Stimulated activated CD4-positive, alpha-beta T cell treated with anti-CD3 and anti-CD28 coated beads, TNF-alpha, amount 100 ng/mL, for 48 hours (primary cell): ENCODE measurements at places on chromosomes 2 and 18.
A peak's percentile ranks its signal among the peaks of the same experiment; 100 is the strongest.

GRCh38 chr2:229669841-229670240 lies 44.5 kb downstream of the DNER start:
- no peak for DNase-seq

GRCh38 chr18:62611453-62612288 lies 88.8 kb downstream of the ZCCHC2 start:
- DNase-seq: no peak

GRCh38 chr2:1455466-1455865 lies 42.2 kb downstream of the TPO start:
- DNase-seq: no peak

DNA sequence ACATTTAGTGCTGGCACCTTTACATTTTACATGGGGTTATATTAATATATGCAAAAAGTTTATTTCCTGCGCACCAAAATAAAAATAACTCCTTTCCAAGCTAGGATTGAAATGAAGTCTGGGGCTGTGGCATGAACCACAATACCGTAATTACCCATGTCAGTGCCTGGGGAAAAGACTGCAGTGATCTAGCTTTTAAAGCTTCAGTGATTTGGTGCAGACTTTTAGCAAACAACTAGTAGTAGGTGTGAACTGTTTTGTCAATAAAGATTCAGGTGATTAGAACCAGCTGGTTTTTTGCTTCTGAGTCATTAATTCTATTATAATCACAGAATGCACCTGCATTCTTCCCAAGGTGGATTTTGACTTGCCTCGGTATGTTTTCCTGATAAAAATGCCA lies 21.2 kb downstream of the EFEMP1 start:
- DNase-seq: no peak

- DNase-seq: no peak
Measured at GRCh38 chr2:211204456-211204855, 648.1 kb downstream of the CPS1 start.

- no peak for DNase-seq
Measured at GRCh38 chr2:79122676-79123075, 2.4 kb downstream of the REG1A start.

GRCh38 chr2:50752237-50752636 lies 279.7 kb downstream of the NRXN1 start:
- no peak for DNase-seq

DNA sequence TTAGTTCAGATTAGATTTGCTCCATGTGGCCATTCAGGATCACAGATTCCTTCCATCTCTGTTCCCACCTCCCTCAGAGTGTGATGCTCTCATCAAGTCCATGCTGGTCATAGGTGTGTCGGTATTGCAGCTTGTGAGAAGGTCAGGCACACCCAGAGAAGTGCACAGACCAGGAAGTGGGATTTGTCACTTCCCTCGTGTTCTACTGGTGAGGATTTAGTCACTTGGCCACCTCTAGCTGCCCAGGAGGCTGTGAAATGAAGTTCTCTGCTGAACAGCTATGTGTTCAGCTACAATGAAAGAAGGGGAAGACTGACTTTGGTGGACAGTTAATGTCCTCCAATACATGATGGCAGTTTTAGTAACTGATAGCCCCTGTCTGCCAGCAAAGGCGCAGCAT lies 3.5 kb upstream of the LANCL1 start:
- DNase-seq: no peak

DNA sequence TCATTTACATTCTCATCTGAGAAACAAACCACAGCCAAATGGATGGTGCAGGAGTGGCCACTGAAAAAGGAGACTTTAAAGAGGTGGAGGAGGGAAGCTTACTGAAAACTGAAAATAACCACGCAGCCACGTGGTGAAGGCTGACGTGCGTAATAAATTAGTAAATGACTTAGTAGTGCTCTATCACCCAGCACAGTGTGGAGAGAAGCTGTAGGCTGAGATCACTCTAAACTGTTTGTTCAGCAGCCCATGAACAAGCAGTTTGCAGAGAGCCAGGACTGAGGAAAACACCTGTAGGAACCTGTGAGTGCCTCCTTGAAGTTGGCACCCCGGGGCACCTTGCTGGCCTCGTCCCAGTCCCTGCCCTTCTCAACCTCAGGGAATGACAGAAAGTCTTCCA lies 193.0 kb downstream of the TXNL1 start:
- DNase-seq: no peak

DNA sequence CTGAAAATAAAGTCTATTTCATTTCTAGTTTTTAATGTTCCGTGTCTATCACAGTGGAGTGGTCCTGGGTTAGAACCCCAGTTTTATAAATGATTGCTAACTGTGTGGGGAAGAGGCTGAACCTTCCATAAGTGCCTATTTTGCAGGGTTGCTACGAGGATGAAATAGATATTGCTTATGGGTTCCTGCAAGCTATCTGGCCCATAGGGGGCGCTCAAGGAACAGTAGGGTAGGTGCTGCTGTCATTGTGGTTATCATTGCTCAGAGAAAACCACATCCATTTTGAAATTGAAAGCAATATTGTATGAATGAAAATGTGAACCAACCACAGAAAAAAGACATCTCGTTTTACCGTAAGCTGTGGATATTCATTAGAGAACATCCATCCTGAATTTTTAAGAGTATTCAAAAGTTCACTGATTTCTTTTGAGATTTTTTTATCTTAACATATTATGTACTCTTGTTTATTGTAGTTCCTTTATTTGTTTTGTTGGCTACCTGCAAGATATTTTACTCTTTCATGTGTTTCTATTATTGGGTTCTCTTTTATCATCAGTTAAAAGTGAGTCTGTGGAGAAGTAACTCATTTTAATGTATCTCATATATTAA lies 261.6 kb downstream of the NAPG start:
- peak; percentile 82 for DNase-seq

DNA sequence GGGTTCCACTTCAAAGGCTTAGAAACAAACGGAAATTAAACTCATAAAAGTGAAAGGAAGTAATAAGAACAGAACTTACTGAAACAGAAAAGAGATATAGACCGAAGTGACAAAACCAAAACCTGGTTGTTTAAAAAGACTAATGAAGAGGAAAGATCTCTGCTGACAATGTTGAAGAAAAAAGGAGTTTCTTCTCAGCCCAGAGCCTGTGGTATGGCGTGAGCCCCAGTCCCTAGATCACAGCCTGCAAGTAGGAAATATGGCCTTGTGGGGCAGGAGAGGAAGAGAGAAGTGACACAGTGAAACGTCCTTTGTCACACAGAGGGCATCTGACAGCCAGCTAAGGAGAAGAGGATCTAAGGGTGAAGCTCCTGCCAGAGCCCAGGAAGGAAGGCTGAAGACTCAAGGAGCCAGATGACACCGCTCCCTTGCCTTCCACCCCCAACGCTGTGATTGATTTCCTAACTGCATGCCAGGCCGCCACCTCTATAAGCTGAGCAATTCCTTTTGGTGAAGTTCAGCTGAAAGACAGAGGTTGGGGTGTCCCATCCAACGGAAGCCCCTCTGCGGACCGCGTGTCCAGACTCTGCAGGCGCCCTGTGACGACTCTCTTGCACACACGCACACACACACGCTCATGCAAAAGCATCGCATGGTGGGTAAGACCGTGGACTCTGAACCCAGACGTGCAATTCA lies 141.1 kb downstream of the HDAC4 start:
- no peak for DNase-seq

GRCh38 chr2:38622210-38622609 lies 19.5 kb upstream of the HNRNPLL start:
- DNase-seq: no peak

GRCh38 chr2:123783164-123783563 lies 241.9 kb upstream of the CNTNAP5 start:
- no peak for DNase-seq

DNA sequence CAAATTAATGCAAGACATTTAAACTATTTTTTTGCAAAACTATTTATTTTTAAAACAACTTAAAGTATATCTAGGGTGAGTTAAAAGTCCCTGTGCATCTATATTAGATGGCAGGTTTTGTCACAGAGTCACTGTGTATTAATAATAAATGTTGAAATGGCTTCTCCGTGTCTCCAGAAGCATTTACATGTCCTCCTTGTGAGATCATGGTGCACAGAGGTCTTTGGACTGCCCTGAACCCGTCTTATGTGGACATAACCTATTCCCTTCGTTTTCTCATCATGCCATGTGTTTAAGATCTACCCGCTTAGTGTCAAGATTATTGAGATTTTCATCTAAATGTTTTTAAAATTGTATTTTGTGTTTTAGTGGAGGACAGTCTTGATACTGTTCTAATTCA lies 39.3 kb downstream of the SOCS6 start:
- DNase-seq: no peak

DNA sequence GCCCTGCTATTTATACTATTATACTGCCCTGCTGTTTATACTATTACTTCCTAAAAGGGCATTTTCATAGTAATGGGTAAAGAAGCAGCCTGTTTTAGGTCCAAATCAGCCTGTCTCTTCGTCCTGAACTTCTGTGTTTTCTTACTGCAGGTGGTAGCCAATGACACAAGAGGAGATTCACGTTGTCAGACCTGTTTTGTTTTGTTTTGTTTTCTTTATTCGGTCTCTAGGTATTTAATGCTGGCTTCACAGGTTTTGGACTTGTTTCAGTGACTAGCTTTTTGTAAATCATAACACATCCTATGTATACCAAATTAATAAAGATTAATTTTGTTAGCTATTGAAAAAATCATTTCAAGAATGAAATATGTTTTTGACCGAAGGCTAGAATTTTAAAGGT lies 116.4 kb downstream of the MAP3K20 start:
- no peak for DNase-seq

GRCh38 chr2:130720036-130720435 lies 8.8 kb upstream of the GPR148 start:
- no peak for DNase-seq

DNA sequence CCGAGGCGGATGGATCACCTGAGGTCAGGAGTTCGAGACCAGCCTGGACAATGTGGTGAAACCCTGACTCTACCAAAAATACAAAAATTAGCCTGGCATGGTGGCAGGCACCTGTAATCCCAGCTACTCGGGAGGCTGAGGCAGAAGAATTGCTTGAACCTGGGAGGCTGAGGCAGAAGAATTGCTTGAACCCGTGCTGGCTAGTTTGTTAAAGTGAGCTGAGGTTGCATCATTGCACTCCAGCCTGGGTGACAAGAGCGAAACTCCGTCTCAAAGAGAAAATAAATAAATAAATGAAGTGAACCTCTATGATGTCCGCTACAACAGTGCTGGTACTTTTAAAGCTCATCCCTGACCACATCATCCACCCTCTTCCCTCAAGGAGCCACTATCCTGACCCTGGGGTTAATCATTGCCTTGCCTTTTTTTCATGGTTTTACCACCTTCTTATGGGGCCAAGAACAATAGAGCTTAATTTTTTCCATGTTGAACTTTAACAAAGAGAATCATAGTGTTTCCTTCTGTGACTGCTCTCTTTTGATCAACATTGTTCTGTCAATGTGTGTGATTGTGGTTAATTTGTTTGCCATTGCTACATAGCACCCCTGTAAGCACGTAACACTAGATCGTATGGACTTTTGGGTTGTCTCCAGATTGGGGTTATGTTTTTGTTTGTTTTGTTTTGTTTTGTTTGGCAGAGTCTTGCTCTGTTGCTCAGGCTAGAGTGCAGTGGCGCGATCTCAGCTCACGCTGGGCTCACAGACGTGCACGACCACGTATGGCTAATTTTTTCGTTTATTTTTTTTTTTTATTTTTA lies 17.1 kb upstream of the ATRAID start:
- DNase-seq: no peak

DNA sequence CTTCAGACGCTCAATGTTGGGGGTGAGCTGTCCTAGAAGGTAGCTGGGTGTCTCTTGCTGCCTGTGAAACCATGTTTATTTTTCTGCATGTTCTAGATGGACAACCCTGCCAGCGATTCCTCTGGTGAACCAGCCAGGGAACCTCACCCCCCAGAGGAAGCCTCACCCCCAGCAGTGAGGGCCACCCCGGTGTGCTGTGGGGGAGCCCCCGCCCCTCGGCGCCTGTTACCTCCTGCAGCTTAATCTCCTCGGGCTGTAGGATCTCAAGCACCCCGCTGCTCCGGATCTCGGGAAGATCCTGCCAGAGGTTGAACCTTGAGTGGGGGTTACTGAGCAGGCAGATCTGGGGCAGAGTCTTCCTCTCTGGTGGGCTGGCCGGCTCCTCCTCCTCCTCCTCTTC lies 50.0 kb downstream of the SNORC start:
- DNase-seq: no peak

DNA sequence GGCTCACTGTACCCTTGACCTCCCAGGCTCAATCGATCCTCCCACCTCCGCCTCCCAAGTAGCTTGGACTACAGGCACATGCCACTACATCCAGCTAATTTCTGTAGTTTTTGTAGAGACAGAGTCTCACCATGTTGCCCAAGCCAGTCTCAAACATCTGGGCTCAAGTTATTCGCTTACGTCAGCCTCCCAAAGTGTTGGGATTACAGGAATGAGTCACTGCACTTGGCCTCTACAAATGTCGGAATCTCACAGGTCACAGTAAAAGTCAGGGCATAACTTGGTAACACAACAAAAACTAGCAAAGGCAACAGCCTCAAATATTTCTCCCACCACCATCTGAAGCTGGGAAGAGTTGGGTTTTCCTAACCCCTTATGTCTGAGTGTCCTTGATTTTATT lies 25.3 kb downstream of the SCG2 start:
- DNase-seq: no peak

DNA sequence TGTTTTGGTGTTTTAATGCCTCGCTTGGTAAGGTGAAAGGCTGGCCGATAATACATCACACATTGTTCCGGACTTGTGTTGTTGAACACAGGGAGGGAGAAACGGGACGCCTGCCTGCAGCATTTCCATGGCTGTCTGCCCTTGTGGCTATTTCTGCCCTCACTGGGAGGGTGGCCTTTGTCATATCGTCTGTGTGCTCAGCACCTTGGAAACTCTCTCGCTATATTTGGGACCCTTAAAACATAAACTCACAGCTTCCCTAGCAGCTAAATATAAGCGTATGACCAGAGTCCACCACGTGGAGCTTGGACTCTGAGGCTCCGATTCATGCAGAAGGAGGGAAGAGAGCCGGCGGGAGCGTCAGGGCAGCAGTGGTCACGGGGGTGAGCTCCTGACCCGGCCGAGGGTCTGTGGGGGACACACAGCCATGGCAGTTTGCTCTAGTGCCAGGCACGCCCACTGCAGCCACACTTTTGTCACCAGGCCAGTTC lies 111.7 kb downstream of the SH3BP4 start:
- no peak for DNase-seq

DNA sequence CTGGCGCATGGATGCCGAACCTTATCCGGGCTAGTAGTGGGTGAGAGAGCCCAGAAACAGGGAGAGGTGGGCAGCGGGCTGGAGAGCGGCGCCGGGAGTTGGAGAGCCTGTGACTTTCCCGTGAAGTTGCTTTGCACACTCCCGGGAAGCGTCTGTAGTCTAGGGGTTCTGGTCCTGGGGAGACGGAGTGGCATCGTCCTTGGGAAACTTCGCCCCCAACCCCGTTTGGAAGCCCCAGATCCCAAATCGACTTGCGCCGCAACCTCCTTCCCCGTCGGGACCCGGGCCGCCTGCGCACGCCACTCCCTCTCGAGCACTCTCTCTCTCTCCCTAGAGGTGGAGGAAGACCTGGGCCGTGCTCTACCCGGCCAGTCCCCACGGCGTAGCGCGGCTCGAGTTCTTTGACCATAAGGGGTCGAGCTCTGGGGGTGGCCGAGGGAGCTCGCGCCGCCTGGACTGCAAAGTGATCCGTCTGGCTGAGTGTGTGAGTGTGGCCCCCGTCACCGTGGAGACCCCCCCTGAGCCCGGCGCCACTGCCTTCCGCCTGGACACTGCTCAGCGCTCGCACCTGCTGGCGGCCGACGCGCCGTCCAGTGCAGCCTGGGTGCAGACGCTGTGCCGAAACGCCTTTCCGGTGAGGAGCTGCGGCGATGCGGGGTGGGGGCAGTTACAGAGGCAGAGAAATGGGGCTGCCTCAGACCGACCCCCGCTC lies 456 bp downstream of the DOK1 start:
- no peak for DNase-seq
